ENCODE measurements at places on chromosomes 2 and 18.

- DNase-seq = no peak
Observed at GRCh38 chr2:195608768-195609454, 48.1 kb upstream of the SLC39A10 start.

DNA sequence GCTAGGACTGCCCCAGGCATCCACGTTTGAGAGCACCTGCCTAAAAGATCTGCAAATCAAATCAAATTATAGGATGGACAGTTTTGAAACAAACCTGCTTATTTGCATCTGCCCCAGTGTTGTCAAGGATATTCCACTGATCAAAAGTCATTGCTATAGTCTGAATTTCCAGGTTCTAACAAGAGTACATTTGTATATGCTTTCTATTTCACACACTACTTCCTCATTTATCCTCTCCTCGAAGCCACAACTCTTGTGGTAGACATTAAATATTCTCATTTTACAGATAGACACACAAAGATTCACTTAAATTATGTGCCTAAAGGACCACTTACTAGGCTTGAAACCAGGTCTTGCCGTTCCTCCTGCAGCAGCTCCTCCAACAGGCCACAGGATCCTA is 11.9 kb upstream of the TET3 start:
- DNase-seq = no peak

- no peak for DNase-seq
Observed at GRCh38 chr2:178220814-178221213, 26.5 kb downstream of the OSBPL6 start.

- DNase-seq = peak; percentile 28
Observed at GRCh38 chr2:159658881-159659873, 42.8 kb upstream of the BAZ2B start.

GRCh38 chr18:72868585-72869225 is 918 bp upstream of the NETO1 start:
- no peak for DNase-seq

- DNase-seq = no peak
Observed at GRCh38 chr2:185857691-185858090, 119.1 kb downstream of the FSIP2 start.

- peak; percentile 31 for DNase-seq
Observed at GRCh38 chr2:67649331-67650261, 252.5 kb downstream of the ETAA1 start.

- DNase-seq = no peak
Observed at GRCh38 chr2:175446201-175446600, 264.7 kb upstream of the ATP5MC3 start.

- no peak for DNase-seq
Observed at GRCh38 chr18:12606592-12607315, 51.2 kb downstream of the SPIRE1 start.

DNA sequence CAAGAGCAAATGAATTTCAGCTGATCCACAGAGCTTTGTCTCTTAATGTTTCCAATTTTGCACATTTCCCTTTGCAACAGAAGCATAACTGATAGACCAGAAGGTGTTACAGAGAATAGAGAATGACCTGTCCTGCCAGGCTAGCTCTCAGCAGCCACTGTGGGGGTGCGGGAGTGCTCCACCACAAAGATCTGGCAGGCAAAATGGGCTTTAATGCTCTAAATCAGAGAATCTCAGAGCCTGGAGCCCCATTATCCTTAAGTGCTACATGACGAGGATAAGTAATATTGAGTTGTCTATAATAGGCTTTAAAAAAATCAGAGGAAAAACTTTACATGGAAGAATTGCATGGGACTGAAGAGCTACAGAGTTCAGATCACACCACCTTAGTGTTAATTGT is 245.7 kb downstream of the PDE11A start:
- DNase-seq = no peak

DNA sequence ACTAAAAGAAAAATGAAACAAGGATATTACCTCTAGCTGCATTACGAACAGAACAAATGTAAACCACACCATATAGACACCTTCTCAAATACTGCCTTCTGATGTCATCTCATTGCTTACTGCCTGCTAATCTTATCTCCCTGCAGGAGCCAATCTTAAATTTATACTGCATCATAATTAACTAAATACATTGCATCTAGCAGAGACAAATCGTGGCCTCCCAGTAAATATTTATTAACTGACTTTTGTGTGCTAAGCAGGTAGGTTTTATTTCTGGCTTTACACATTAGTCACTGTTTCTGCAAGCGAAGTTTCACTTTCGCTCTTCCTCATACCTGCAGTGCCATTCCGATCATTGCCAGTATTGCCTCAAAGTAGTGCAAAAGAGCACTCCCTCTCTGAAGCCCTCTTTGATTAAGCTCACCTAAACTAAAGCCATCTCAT is 67.5 kb downstream of the SPATS2L start:
- no peak for DNase-seq

DNA sequence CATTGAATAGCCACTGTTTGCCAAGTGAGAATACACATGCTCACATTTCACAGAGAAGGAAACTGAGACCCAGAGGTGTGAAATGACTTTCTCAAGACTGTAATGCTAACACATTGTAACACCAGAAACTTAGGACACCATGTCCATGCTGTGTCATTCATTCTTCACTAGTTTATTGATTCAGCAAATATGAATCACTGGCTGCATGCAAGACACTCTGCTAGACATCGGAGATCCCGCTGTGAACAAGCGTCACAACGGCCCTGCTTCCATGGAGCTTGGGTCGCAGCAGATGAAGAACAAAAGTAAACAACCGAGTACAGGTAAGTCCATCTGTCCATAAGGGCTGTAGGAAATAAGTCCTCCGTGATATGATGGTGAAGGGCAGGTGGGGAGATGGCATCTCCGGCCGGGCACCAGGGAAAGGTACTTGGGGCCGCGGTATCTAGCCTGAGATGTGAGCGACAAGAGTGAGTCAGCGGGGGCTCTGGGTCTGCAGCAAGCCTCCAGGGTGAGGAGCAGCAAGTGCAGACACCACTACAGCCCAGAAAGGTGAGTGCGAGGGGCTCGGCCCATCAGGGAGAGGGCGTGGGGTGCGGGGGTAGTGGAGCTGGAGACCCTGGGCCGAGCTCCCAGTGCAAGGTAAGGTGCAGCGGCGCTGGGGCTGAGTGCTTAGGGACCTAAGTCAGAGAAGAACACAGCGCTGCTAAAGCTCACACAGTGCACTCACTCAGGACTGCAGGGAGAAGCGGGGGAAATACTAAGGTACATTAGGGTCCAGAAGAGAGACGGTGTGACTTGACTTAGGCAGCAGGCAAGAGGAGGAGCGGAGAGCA is 391.2 kb downstream of the FBXO15 start:
- no peak for DNase-seq

GRCh38 chr2:73952499-73953446 is 26.1 kb downstream of the DGUOK start:
- DNase-seq = no peak

GRCh38 chr2:136131961-136132824 is 14.2 kb upstream of the CXCR4 start:
- DNase-seq = no peak

DNA sequence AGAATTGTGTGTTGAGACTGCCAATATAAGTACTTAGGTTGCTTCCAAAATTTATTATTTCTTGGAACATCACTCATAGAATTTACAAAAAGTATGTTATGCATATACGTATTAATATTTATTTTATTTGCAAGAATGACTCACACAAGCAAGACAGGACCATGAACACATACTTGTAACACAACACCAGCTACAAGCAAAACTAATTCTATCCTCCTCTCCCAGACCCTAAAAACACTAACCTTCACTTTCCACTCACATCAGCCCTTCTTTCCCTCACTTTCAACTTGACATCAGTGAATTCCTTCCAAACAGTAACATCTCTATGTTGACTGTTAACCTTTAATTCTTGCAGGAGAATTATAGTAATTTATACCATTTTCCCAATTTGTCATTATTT is 24.3 kb downstream of the OSBPL1A start:
- DNase-seq = no peak

DNA sequence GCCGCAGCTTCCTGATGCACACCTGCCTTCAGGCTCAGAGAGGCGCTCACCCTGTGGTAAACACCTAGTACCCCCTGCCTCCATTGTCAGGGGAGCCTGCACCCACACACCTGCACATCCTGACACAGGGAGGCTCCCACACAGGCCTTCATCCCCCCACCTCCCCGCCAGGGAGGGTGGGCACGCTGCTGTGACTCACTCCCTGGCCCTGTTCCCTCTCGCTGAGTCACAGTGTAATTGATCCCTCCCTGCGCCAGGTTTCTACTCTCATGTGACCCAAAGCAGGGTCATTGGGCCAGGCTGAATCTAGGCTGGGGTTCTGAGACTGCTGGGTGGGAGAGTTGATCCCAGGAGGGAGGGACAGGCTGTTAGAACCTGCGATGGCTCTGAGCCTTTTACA is 8.5 kb upstream of the CELF4 start:
- DNase-seq = no peak

DNA sequence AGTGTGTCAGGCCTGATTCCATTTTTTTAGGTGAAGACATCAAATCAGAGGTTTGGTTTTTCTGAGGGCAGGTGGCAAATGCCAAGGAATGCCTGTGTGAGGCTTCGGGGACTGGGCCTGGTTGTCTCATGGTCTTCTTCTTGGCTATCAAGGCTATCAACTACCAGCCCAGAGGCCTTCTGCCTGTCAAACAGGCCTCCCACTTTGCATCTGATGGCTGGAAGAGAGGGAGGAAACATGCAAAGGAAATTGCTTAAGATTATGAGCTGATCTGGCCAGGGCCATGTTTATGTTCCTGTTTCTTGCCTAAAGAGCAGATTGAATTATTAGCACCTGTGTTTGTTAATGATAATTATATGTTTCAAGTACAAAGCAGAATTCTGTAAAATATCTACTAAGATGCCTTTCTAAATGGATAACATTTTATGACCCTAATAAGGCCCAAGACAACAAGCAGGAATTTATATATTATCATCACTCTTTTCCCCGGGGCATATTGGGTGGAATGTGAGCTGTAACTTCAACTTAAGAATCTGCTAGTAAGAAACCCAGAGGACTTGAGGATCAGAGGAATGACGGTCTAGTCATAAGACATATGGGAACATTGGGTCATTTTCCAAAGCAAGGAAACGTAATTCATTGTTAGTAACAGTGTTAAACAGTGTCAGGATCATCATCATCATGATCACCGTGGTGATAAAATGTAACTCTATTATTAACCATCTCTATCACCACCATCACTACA is 123.2 kb downstream of the LYPD6B start:
- DNase-seq = no peak

GRCh38 chr2:178934571-178934970 is 115.4 kb downstream of the CCDC141 start:
- DNase-seq = no peak

- no peak for DNase-seq
Observed at GRCh38 chr2:99127981-99128380, 13.5 kb upstream of the C2orf15 start.

- no peak for DNase-seq
Observed at GRCh38 chr2:182655750-182656149, 60.3 kb upstream of the DNAJC10 start.

- no peak for DNase-seq
Observed at GRCh38 chr2:174477759-174478158, 9.1 kb downstream of the GPR155 start.

DNA sequence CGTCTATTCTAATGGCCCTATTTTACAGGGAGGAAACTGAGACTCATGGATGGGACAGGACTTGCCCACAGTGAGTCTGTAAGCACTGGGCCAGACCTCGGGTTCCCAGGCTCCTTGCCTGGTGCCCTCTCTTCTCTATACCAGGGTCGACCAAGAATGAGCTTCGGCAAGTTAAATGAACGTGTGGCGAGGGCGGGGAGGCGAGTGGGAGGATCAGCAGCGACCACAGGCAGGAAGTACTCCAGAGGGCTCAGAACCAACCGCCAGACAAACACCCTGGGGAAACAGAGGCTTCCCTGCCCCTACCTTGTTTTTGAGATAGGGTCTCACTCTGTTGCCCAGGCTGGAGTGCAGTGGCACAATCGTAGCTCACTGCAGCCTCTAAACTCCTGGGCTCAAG is 177.7 kb upstream of the SMAD2 start:
- DNase-seq = no peak

DNA sequence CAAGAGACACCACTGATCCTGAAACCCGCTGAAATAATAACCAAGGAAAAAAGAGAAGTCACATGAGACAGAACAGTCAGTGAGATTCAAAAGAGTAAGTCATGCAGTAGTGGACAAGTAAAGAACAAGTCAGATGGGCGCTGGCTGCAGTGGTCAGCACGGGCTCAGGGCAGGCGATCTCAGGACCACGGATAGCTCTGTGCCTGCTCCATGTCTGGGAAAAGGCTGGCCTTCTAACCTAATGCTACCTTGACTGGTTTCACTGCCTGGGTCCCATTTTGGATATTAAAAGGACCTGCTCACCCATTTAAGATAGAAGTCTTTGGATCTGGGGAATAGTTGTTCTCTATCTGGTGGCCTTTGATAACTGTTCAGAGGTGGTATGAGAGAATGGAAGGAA is 61.7 kb upstream of the LCLAT1 start:
- no peak for DNase-seq

DNA sequence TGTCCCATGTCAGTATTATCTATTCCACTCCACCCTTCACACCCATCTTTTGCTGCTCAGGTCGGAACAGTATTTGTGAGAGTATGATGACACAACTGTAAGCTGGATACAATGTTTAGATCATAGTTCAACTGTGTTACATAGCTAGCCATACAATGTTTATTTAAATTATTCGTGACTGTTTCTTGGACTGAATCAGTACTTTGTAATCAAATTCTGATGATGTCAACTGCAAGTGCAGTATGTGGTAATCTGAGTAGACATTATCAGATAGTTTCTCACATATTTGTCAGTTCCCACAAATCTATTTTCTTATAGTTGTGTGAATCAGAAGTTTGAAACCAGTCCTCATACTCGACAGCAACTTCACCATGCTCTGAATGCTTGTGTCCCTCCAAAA is 177.6 kb downstream of the ZNF407 start:
- DNase-seq = no peak

GRCh38 chr2:61017556-61018317 is at the start of the genes PEX13 and PUS10:
Gene PEX13 (plus strand): TSS chr2:61017720. CDS start chr2:61017760, 40 bp downstream.
Gene PUS10 (minus strand): TSS chr2:61018255. CDS start chr2:61011890, 6,365 bp downstream.
- DNase-seq = peak; percentile 79

DNA sequence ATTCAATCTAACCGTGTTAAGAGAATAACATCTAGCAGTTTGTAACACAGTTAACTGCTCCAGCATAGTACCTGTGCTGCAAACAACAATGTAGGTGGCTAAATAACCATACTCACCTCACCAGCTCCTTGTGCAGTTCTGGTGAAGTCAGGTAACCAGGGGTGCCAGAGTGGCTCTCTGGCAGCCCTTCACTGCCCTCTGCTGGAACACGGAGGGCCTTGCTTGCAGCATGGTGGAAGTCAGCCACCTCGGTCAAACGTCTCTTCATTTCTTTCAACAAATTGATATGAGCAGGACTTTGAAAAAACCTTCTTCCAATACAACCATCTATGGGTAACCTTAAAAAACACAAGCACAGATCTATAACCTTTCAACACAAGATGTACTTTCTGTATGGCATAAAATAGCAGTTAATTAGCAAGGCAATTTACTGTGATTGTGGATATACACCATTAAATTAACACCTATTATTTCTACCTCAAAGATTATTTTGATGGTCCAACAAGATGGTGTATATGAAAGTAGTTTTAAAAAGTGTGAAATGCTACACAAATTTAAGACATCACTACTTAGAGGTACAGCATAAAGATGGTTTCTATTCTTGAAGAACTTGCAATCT is 56.6 kb downstream of the EPG5 start:
- DNase-seq = peak; percentile 45

Measured in left cardiac atrium (tissue), 4 donors.